Lung (tissue), 17 donors: ENCODE measurements at places on chromosomes 4 and X.

DNA sequence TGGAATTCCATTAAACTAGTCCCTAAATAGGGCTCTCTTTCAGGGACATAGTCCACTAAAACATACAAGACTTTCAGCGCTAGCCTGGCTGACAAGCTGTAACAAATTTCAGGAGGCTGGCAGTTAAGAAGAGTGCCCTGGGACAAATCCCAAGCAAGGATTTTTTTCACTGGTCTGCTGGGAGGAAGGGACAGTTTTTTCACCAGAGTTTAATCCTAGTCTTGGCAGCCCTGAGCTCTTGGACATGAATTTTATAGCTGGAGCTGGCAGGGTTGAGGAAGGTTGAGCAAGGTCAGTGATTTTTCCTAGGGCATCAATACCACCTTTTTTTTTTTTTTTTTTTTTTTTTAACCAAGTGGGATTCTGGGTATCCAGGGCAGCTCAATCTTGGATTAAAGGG, 184.4 kb downstream of the SH2D1A start:
- no peak overlapping the region for H3K4me3 ChIP-seq
- DNase-seq = no peak
- H3K27me3 ChIP-seq = no peaks in the 10 kb centered on the region
- H3K36me3 ChIP-seq = no peaks in the 10 kb centered on the region
- no peaks in the 10 kb centered on the region for H3K4me1 ChIP-seq

DNA sequence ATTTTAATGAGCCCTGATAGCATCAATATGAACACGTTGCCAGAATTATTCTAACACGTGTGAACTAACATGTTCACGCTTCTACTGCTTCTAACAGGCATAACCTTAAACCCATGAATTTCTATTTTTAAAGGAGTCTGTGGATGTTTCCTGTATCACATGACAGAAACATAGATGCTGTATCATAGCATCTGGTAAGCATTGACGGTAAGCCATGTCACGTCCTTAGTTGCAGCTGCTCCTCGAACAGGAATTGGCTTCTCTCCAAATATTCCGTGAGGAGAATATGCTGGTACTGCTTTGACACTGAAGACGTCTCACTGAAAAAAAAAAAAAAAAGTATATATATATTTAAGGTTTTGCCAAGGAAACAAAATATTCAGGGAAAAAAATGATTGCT, 105.1 kb upstream of the MXRA5 start:
- no peak overlapping the region for H3K27ac ChIP-seq
- no peak overlapping the region for H3K4me3 ChIP-seq
- H3K36me3 ChIP-seq = no peaks in the 10 kb centered on the region
- DNase-seq = no peak
- H3K27me3 ChIP-seq = no peaks in the 10 kb centered on the region
- H3K4me1 ChIP-seq = no peaks in the 10 kb centered on the region

DNA sequence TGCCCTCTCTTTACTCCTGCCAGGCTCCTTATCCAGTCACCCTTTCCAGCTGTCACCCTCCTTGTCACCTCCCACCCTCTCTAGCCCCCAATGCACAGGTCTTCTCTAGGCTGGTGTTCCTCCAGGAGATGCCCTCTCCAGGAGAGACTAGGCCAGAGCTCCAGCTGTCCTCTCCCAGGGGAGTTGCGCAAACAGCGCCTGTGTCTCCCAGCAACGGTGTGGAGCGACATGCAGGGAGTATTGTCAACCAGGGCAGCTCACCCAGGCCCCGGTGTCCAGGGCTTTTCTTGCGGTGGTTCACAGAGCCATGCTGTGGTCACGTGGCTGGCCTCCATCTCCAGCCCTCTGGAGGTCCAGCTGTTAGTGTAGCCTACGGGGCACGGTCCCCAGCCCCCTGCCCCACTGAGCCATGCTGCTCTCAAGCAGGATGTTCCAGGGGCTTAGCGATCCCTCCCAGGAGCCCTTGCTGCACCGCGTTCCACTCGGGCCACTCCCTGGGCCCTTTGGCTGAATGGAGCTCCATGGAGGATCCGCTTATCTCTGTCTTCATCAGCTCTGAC, 34.8 kb downstream of the CCNQ start:
- DNase-seq = peak; percentile 13
- H3K4me1 ChIP-seq = no peaks in the 10 kb centered on the region
- no peak overlapping the region for H3K27ac ChIP-seq
- H3K36me3 ChIP-seq = no peaks in the 10 kb centered on the region
- H3K27me3 ChIP-seq = no peaks in the 10 kb centered on the region

GRCh38 chr4:145482209-145483037, 770 bp downstream of the SMAD1 start:
- H3K36me3 ChIP-seq = no peaks in the 10 kb centered on the region
- peak; percentile 90 for DNase-seq
- H3K27me3 ChIP-seq = no peaks in the 10 kb centered on the region
- peaks cover 13% of the 10 kb centered on the region for H3K4me1 ChIP-seq
- peak overlapping the region; percentile 98 for H3K4me3 ChIP-seq

DNA sequence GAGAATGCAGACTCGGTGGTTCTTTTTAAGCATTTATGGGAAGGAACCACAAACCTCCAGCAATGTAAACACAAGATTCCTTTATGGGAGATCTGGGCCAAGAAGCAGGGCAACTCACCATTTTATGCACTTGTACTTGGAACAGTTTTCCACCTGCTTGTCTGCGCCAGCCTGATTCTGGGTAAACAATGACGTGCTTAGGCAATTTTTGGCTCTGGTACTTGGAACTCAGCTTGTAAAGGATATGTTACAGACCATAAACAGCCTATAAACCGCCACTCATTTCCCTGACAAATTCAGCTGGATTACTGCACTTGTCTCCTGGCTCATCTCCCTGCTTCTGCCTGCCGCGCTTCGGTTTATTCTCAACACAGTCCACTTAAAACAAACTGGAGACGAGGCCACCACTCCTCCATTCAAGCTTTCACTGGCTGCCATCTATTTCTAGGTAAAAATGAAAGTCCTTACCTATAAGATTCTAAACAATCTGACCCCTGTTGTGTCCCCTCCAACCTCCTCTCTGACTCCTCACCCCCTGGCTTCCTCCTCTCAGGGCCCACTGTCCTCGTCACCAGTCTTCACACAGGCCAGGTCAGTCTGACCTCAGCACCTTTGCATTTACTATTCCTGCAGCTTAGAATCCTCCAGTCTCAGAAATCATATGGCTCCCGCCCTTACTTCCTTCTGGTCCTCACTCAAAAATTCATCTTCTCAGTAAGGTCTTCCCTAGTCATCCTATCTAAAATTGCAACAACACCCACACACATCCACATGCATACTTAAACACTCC, 205.9 kb upstream of the GALNT7 start:
- H3K27me3 ChIP-seq = no peaks in the 10 kb centered on the region
- no peaks in the 10 kb centered on the region for H3K36me3 ChIP-seq
- peaks cover 2% of the 10 kb centered on the region for H3K4me1 ChIP-seq
- no peak overlapping the region for H3K27ac ChIP-seq

DNA sequence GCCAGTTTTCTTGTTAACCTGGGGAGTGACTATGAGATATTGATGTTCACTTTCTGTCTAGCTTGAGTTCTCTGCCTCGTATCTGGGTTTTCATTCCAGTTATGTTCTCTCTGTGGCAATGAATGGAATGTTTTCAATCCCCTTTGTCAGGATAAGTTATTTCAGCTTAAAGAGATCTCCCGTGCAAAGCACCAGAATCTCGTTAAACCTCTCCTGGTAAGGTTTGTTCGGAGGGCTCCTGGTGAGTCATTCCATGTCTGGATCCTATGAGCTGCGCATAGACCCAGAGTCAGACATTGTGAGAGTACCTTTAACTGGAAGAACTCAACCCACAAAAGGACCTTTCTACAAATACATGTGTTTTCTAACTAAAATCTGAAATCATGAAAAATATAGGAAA, 51.0 kb downstream of the KDR start:
- no peaks in the 10 kb centered on the region for H3K4me1 ChIP-seq
- no peak overlapping the region for H3K27ac ChIP-seq
- H3K27me3 ChIP-seq = no peaks in the 10 kb centered on the region
- no peak overlapping the region for H3K4me3 ChIP-seq
- peaks cover 1% of the 10 kb centered on the region for H3K36me3 ChIP-seq
- no peak for DNase-seq

- H3K36me3 ChIP-seq = no peaks in the 10 kb centered on the region
- H3K4me3 ChIP-seq = no peak overlapping the region
- DNase-seq = peak; percentile 14
- H3K27me3 ChIP-seq = no peaks in the 10 kb centered on the region
- no peaks in the 10 kb centered on the region for H3K4me1 ChIP-seq
- no peak overlapping the region for H3K27ac ChIP-seq
Observed at GRCh38 chrX:154123241-154124219, 20.5 kb upstream of the OPN1LW start.

- no peak overlapping the region for H3K4me3 ChIP-seq
Observed at GRCh38 chrX:100864657-100865391, 9.3 kb downstream of the NOX1 start.

GRCh38 chrX:19272452-19272851, 71.3 kb upstream of the PDHA1 start:
- no peaks in the 10 kb centered on the region for H3K4me1 ChIP-seq
- DNase-seq = no peak
- H3K27me3 ChIP-seq = no peaks in the 10 kb centered on the region
- H3K27ac ChIP-seq = no peak overlapping the region
- no peaks in the 10 kb centered on the region for H3K36me3 ChIP-seq

- H3K36me3 ChIP-seq = no peaks in the 10 kb centered on the region
- no peaks in the 10 kb centered on the region for H3K27me3 ChIP-seq
- H3K4me1 ChIP-seq = no peaks in the 10 kb centered on the region
- H3K4me3 ChIP-seq = no peak overlapping the region
Observed at GRCh38 chrX:78019586-78020483, 50.4 kb upstream of the PGAM4 start.

GRCh38 chr4:158299459-158300007, 89.2 kb downstream of the TMEM144 start:
- H3K4me3 ChIP-seq = no peak overlapping the region
- no peaks in the 10 kb centered on the region for H3K27me3 ChIP-seq
- no peak overlapping the region for H3K27ac ChIP-seq

GRCh38 chr4:184648313-184649025, 778 bp downstream of the CASP3 start:
- peak overlapping the region; percentile 70 for H3K4me3 ChIP-seq
- DNase-seq = peak; percentile 64

DNA sequence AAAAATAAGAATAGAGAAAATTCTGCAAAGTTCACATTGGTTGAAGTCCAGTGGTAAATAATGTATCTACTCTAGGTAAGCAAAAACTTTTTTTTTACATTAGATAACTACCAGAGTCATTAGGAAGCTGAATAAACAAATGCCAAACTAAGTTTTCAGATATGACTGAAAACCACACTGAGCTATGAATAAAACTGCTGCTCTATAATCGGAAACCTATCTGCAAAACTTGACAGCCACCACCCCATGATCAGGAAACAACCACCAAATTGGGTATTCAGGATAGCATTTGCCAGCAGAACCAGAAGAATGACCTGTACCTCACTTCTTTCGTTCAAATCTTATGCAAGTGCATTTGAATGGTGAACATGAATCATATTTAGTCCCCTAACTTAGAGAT, 173.0 kb upstream of the TET2 start:
- no peak overlapping the region for H3K4me3 ChIP-seq
- no peaks in the 10 kb centered on the region for H3K4me1 ChIP-seq
- no peaks in the 10 kb centered on the region for H3K27me3 ChIP-seq
- no peak overlapping the region for H3K27ac ChIP-seq
- DNase-seq = no peak
- H3K36me3 ChIP-seq = no peaks in the 10 kb centered on the region

DNA sequence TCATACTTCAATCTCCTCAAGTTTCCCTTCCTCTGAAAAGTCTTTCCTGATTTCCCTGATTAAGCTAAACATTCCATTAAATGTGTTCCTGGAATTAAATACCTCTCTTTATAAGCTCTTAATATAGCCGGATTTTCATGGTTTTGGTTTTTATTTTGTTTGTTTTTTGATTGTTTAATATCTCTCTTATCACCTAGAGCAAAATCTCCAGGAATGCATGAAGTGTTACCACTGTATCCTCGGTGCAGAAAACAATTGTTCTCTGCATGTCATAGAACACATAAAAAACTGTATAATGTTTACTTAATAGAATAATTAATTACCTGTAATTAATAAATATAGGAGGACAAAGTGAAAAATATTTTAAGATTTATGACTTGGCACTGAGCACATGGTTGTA, 86.2 kb downstream of the PCDH18 start:
- no peaks in the 10 kb centered on the region for H3K36me3 ChIP-seq
- DNase-seq = no peak
- no peak overlapping the region for H3K27ac ChIP-seq

- H3K27me3 ChIP-seq = no peaks in the 10 kb centered on the region
- H3K27ac ChIP-seq = no peak overlapping the region
- H3K4me3 ChIP-seq = no peak overlapping the region
- DNase-seq = no peak
Observed at GRCh38 chr4:47500776-47501175, 15.7 kb downstream of the ATP10D start.

GRCh38 chr4:11338956-11339782, 89.5 kb downstream of the HS3ST1 start:
- H3K27me3 ChIP-seq = no peaks in the 10 kb centered on the region
- no peaks in the 10 kb centered on the region for H3K36me3 ChIP-seq
- H3K4me3 ChIP-seq = no peak overlapping the region
- no peaks in the 10 kb centered on the region for H3K4me1 ChIP-seq
- H3K27ac ChIP-seq = no peak overlapping the region
- DNase-seq = no peak

GRCh38 chr4:158411269-158411668, 110.4 kb upstream of the RXFP1 start:
- no peak overlapping the region for H3K4me3 ChIP-seq
- H3K27ac ChIP-seq = no peak overlapping the region
- no peaks in the 10 kb centered on the region for H3K36me3 ChIP-seq
- no peaks in the 10 kb centered on the region for H3K4me1 ChIP-seq
- no peaks in the 10 kb centered on the region for H3K27me3 ChIP-seq
- no peak for DNase-seq

GRCh38 chr4:150217192-150217591, 138.9 kb downstream of the DCLK2 start:
- H3K27ac ChIP-seq = no peak overlapping the region
- H3K4me3 ChIP-seq = no peak overlapping the region
- DNase-seq = peak; percentile 57
- no peaks in the 10 kb centered on the region for H3K27me3 ChIP-seq
- no peaks in the 10 kb centered on the region for H3K36me3 ChIP-seq

DNA sequence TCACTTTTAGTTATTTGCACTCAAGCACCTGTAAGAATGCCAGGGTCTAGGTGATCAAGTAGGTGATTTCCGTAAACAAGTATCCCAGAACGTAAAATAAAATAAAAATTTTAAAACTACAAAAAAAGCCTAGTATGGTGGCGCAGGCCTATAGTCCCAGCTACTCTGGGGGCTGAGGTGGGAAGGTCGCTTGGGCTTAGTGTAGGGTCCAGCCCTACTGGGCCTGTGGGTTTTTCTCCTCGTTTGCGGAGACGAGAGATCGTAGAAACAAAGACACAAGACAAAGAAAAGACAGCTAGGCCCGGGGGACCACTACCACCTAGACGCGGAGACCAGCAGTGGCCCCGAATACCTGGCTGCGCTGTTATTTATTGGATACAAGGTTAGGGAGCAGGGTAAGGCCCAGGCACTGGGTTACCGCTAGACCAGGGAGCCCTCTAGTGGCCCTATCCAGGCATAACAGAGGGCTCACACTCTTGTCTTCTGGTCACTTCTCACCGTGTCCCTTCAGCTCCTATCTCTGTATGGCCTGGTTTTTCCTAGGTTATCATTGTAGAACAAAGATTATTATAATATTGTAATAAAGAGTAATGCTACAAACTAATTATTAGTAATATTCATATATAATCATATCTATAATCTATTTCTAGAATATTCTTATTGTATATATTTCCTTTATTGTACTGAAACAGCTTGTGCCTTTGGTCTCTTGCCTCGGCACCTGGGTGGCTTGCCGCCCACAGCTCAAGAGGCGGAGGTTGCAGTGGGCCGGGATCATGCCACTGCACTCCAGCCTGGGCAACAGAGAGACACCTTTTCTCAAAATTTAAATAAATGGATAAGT, 38.4 kb downstream of the SAGE1 start:
- peaks cover 7% of the 10 kb centered on the region for H3K27me3 ChIP-seq
- peak; percentile 19 for DNase-seq
- H3K4me1 ChIP-seq = no peaks in the 10 kb centered on the region
